ENCODE measurements at places on chromosomes 13 and 19. TPM values are rescaled to one million over a fixed set of nuclear protein-coding genes. Genes with fewer than 3 reads are reported as not detected.

- peak; percentile 66 for DNase-seq
Observed at GRCh38 chr13:64910096-64910495, 2320.0 kb downstream of the PCDH9 start.

GRCh38 chr13:50124536-50125303 is 109.5 kb downstream of the KCNRG start:
- DNase-seq = peak; percentile 12

- DNase-seq = no peak
Observed at GRCh38 chr13:95752677-95753076, 75.7 kb downstream of the DNAJC3 start.

GRCh38 chr13:60347174-60347573 is 49.8 kb upstream of the TDRD3 start:
- DNase-seq = no peak

Gene DNASE2
- 35.2 TPM for total RNA-seq

DNA sequence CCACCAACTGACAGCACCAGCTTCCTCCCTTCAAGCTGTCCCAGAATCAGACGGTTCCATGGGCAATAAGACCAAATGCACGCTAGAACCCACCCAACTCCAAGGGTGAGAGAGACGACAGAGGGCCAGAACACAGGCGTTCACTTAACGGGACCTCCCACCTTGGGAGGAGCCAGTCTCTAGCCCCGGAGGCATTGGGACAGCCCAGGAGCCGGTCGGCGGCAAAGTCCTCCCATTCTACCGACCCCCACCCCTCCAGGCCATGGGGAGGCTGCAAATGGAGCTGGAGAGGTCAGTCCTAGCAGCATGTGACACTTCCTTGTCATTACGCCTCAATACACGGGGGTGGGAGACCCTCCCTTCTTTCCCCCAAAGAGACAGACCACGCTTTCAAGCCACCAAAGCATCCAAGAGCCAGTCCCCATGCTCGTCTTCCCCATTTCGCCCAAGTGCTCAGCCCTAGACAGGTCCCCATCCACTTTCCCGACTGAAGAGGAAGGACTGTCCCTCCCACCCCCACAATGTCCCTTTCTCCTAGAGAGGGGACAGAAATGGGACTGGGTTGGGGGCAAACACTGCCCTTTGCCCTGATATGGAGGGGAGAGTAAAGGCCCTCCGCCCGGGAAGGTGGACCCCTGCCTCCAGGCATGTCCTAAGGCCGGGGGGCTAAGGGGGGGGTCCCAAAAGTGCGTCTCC is 964 bp downstream of the KHSRP start:
- peak; percentile 33 for DNase-seq

DNA sequence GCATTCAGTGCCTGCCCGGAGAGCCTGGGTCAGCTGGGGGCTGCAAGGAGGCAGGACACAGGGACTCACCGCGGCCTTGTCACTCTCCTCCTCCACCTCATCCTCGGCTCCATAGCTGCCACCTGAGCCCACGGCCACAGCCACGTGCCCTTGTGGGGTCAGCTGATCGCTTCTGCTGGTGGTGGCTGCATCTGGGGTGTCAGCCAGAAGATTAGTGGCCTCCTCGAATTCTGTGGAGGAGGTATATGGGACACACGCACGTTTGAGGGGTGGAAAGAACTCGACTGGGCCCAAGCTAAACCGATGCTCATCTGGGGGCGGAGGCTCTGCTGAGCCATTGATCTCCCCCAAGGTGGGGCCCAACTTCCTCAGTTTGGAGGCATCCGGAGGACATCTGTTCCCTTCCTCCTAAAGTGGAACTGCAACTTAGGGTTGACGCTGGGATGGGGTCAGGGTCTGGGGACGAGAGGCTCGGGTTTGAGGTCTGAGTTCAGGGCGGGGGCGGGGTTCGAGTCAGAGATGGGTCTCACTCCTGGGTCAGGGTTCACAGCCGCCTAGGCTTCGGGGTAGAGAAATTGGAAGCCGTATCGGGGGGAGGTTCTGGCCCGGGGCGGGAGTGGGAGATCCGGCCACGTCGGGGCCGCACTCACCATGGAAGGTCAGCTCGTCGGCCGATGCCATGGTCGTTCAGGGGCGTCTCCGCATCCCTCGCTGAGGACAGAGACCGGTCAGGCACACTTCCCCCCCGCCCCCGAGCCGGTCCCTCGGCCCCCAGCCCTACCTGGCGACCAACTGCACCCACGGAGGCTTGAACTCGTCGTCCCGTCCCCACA is 493 bp downstream of the YIPF2 start:
- no peak for DNase-seq

GRCh38 chr19:42407085-42407815 is 17.2 kb upstream of the CNFN start:
- no peak for DNase-seq

GRCh38 chr19:46365561-46365960 is 18.7 kb downstream of the PPP5C start:
- DNase-seq = no peak

- peak; percentile 47 for DNase-seq
Observed at GRCh38 chr19:18282021-18282787, 782 bp upstream of the JUND start.

GRCh38 chr19:54136086-54136863 is 1.3 kb upstream of the CNOT3 start:
- peak; percentile 29 for DNase-seq

Gene ZNF628
- total RNA-seq = 1.0 TPM
